ENCODE measurements at places on chromosomes 11 and 22. TPM values are rescaled to one million over a fixed set of nuclear protein-coding genes. Genes with fewer than 3 reads are reported as not detected.

GRCh38 chr11:119964136-119965025 is 173.5 kb downstream of the TRIM29 start:
- DNase-seq = peak; percentile 50

DNA sequence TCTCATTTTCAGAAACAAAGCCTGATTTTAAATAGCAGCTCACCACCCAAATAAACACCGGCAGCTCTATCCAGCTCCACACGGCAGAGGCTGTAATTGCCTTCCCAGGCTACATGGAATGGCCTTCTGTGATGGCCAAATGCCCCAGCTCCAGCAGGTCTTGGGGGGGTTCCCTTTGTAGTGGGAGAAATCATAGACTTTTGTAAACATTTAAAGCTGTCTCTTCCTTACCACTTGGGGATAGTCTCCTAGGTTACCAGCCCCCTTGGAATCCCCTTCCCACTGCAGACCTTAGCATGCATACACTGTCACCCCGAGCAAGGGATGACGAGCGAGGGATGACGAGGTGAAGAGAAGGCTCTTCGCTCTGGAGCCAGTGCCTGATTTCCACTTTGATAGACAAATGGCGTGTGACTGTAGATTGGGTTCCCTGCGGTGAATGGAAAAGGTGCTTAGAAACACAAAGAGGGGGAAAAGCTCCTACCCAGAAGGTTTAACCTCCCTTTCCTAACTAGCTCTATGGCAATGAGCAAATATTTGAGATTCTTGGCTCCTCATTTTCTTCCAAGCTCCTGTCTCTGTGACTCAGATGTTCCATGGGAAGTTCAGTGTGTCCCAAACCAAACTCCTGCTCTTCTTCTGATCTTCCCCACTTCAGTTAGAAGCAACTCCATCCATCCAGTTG is 108.0 kb upstream of the CADM1 start:
- no peak for DNase-seq

- no peak for DNase-seq
These were observed 86.8 kb downstream of the AMOTL1 start for GRCh38 chr11:94854770-94855633.

DNA sequence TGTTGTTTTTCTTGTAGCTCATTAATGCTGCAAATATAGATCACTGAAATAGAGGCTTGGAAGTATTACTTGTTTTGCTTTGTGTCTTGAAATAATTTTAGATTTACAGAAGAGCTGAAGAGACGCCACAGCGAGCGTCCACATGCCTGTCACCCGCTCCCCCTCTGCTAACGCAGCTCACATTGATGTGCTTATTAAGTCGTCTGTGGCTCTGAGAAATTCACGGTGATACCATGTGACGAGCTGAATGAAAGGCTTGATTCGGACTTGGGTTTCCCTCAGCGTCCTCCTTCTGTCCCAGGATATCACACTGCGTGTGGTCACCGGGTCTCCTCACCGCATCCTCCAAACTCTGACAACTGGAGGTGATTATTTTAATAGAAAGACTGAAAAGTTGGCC is 365.4 kb downstream of the BRD1 start:
- DNase-seq = no peak

- no peak for DNase-seq
These were observed 6.8 kb upstream of the PLAAT3 start for GRCh38 chr11:63621071-63621470.

DNA sequence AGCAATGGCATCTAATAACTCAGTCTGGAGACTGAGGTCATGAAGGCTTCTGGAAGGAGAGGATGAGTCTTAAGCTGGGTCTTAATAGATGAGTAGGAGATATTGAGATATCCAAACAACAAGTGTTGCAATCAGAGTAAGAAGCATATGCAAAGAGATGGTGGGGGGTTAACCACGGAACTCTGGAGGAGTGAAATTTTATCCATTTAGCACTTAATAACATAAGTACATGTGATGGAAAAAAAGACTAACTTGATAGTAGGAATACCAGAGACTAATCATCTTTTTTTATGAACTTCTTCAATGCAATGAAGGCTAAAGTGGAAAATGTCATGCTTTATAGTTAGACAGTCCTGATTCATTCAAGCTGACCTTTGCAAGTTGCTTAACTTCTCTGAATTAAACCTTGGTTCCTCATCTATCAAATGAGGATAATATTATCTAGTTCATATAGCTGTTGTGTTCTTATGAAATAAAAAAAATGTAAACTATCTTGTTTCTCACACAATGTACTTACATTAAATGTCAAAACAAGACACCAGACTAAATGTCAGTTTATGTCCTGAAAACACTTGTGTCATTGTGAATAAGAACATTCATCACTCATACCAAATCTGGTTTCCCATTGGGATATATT is 403.1 kb upstream of the CCDC90B start:
- DNase-seq = no peak

DNA sequence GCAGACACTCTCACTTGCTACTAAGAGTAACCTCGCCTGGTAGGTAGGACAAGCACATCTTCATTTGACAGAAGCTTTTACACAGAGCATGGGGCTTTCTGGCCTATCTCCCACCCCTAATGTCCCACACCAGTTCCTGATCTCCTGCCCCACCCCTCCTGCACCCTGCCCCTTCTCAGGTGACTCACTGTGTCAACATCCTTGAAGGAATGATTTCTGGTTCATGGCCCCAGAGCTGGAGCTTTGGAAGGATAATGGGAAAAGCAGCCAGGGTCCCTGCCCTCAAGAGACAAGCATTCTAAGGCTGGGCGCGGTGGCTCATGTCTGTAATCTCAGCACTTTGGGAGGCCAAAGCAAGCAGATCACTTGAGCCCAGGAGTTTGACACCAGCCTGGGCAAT is 47.2 kb downstream of the LRFN4 start:
- DNase-seq = no peak

DNA sequence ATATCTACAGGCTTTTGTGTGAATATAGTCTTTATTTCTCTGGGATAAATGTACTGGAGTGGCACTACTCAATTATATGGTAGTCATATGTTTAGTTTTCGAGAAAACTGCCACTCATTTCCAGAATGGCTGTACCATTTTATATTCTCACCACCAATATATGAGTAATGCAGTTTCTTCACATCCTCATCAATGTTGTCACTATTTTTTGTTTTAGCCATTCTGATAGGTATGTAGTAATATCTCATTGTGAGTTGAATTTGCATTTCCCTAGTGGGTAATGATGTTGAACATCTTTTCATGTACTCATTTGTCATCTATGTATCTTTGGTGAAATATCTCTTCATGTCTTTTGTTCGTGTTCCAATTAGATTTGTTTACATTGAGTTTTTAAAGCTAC is 18.0 kb downstream of the ACRV1 start:
- no peak for DNase-seq

PKP3 gene
- total RNA-seq = 2.4 TPM

XPNPEP3 gene
- 7.9 TPM for total RNA-seq

Data from H4 (cell line).